Activated T-cell treated with anti-CD3 and anti-CD28 coated beads, Interleukin-2, amount 50 U/mL, for 72 hours (primary cell): ENCODE measurements at places on chromosomes 7 and 10. TPM values are rescaled to one million over a fixed set of nuclear protein-coding genes. Genes with fewer than 3 reads are reported as not detected.

UPK3BL2 gene
- 37.9 TPM for total RNA-seq

GIMAP7 gene
- 45.1 TPM for total RNA-seq

ZFAND2A gene
- 71.3 TPM for total RNA-seq

SFMBT2 gene
- total RNA-seq, result 28.2 TPM

RPA3 gene
- total RNA-seq, result 101 TPM

ITGA8 gene
- total RNA-seq, result not detected

DNA sequence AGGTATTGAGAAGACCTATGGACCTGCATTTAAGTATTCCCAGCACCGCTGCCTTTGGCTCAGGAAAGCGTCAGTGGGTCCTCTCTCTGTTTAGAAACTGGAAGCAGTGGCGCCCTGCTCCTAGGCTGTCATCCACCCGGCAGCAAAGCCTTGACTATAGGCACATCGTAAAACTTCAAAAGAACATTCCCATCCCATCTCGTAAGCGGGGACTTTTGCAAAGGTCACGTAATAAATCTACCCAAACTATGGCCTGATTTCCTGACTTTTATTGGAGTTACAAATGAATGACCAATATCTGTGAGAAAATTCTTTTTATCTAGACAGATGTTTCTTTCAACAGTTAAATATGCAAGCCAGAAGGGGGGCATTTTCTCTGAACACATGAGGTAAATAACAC, 115.8 kb upstream of the TCERG1L start:
- no peak for DNase-seq

DNA sequence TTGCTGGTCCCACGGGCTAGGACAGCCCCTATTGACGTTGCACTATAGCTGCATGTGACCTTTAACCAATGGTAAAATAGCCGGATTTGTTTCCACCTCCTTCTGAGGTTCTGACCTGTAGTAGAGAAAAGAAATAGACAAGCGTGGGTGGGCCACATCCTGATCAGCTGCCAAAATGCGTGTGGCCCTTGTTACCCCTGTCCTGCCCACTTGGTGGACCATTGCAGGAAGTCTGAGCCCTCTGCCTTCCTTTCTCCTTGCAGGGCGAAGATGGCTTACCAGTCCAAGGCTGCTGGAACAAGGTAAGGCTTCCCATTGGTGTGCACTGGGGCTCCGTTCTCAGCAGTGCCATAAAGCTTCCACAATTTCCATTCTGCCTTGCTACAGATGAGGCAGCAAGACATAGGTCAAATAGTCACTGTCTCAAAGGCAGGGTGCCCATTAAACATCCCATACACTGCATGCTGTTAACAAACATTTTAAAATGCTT, 95.9 kb upstream of the MACROH2A2 start:
- no peak for DNase-seq

- no peak for DNase-seq
Measured at GRCh38 chr10:35690534-35690933, 48.4 kb upstream of the FZD8 start.

DNA sequence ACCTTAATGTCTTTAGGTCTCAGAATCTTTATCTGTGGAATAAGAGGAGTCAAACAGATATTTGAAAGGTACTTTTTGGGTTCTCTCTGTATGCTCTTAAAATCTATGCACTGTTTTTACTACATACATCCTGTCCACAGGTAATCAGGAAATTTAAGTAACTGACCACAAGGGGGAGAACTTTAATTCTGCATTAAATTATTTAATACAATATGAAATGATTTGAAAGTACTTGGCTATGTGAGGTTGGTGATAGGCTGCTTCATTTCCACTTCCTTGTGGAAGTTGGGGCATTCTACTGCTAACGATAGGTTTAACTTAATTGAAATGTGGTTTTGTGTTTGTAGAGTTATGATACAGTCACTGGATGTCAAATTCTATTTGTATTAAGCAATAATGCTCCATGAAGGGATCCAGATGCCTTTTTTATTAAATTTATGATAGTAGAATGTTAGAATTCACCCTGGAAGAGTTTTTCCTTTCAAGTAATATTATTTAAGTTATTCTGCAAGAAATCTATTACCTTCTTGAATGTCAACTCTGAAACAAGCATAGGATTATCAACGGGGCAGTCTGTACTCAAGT, 6.0 kb downstream of the TEX47 start:
- DNase-seq, result no peak

GRCh38 chr10:68334672-68335467, 2.1 kb upstream of the PBLD start:
- no peak for DNase-seq

GRCh38 chr10:93963434-93963833, 30.3 kb upstream of the PLCE1 start:
- no peak for DNase-seq

DNA sequence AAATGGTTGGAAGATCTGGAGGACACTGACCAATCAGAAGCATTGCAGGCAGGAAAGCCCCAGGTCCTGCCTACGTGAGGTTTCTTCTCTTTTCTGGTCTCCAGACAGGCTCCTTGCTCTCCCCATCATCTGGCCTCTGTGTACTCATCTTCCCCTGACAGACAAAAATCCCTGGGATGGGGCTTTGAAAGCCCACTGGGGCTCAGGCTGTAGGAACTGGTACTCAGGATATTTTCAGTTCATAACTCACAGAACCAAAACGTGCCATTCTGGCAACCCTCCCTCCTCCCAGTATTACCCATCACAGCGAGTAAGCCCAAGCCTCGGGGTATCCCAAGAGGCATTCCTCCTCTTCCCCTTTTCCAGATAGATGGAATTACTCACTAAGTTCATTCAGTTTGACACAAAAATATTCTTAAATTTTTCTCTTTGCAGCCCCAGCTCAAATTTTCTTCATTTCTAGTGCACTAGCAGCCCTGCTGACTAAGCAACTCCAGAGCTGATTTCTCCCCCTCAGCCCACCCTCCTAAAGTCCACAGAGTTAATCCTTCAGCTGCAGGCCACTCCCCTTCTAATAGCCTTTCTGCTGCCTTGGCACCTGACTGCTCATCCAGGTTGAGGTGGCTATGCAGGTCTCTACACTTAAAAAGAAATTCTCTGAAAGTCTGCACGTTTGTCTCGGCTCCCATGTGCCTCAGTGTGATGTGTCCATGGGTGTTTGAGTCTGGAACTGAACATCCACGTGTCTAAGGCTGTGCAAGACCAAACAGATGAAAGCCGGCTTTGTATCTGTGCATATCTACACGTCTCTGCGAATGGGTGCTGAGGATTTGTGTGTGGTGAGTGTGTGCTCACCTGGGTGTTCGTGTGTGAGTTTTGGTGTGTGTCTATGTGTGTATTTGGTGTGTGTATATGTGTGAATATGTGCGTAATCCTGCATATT, 331.4 kb downstream of the CCSER2 start:
- DNase-seq, result no peak

DNA sequence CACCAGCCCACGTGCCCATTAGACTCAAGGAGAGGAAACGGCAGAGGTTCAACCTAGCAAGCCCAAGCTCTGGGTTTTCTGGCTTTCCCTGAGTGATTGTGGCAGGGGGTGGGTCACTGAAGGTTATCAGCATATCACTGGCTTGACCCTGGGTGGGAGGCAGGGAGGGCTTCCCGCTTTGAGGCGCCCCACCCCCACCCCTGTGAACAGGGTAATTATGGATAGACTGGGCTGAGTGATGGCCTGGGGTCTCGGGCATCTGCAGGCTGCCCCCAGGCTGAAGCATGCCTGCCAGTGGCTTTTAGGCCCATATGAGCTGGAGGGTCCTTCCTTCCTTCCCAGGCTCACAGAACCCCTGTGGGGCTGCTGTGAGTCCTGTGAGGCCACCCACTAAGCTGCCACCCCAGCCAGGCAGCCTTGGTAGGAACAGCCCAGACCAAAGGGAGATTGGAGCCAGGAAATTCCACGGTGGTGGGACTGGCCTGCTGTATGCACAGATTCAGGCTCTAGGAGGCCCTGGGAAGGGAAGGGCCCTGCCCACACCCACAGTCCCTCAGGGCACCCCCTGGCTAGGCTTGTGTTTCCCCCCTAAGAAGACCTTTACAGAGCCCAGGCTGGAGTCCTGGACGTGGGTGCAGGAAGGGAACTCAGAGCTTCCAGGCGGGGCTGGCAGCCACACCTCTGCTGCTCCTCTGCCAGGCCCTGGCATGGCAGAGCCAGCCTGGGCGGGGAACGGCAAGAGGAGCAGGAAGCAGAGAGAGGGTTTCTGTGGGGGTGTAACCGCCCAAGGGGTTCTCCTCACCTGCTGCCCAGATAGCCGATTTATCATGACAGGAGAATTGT, 33.1 kb downstream of the GPRIN2 start:
- no peak for DNase-seq

DNA sequence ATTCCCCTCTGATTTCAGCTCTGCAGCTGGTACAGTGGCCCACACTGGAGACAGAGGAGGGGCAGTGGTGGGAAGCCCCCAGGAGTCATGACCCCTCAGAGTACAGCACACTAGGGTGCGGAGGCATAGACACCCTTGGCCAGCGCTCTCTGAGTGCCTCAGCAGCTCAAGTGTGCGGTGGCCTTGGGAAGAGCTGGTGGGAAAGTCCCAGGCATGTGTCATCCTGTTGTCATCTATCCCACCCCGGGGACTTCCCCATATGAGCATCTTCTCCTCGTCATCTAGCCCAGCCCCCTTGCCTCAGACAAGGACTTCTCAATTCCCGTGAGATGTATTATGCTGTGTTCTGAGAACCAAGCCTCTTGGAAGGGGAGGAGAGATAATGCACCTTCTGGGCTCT, 15.6 kb upstream of the PPIF start:
- peak; percentile 92 for DNase-seq

- no peak for DNase-seq
Measured at GRCh38 chr10:25245165-25245564, 70.4 kb downstream of the GPR158 start.

DNA sequence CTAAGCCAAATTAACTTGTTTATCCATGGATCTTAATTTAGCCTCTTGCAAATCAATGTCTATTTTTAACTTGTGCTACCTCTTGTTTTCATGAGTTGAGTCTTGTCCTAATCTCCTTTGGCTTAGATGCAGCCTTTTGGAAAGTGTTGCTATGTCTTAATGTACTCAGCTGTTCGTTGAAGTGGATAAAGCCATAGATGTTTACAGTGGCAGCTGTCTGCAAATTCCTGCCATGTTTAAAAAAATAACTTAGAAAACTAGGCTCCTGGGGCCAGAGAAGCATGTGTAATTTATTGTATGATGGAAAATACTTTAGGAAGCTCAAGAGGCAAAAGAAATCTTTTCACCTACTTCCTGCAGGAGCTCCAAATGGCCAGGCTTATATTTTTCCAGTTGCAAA, 253.1 kb upstream of the RHOBTB1 start:
- no peak for DNase-seq

- DNase-seq, result no peak
Measured at GRCh38 chr10:71282323-71282680, 36.8 kb upstream of the SLC29A3 start.

DNA sequence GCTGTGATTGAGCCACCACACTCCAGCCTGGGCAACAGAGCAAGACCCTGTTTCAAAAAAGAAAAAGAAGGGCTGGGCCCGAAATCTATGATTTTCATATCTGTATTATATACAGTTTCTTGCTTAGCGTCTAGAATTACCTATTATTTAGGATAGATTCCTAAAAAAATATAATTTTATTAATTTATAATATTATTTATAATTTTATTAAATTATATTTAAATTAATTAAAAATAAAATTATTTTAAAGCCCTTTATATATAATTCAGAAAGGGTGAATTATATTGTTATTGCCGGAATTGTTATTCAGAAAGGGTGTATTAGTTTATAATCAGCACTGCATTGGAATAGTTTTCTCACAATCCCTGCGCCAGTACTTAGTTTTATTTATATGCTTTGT, 14.5 kb downstream of the PPP1R9A start:
- no peak for DNase-seq

DNA sequence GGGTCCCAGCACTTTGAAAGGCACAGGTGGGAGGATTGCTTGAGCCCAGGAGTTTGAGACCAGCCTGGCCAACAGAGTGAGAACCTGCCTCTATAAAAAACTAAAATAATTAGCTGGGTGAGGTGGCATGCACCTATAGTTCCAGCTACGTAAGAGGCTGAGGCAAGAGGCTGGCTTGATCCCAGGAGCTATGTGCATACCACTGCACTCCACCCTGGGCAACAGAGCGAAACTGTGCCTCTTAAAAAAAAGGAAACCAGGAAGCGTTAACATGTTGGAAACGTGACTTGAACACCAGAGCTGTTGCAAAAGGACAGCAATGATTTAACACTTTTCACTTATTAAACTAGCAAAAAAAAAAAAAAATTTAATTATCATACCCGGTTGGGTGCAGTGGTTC, 12.6 kb downstream of the BAZ1B start:
- no peak for DNase-seq

GRCh38 chr7:112986256-112987031, 100.2 kb downstream of the GPR85 start:
- no peak for DNase-seq

DNA sequence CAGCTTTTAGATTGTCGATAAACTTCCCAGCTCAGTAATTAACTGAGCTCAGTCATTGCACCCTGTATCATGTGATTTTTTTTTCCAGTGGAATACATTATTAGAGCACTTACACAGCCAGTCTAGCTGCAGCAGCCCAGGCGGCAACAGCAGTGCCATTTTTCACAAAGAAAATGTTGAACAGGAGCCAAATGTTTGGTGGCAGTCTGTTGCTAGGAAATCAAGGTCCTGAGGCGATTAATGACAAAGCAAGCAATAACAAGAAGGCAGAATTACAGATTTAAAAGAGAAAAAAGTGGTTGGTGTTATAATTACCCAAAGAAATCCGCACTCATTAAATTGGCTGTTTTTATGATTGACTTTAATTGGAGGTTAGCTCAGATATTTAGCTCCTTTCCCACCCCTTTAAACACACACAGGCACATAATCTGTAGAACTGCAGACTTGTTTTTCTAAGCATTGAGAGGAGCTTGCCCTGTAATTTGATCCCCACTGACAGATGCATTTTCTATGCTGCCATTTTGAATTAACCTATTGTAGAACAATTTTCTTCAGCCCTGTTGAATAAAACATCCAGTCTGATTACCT, 267.4 kb downstream of the ADK start:
- no peak for DNase-seq

GRCh38 chr10:124175701-124176348, 82.4 kb upstream of the CHST15 start:
- DNase-seq, result peak; percentile 15

GRCh38 chr10:58385784-58386112, 538 bp downstream of the TFAM start:
- DNase-seq, result peak; percentile 16

DNA sequence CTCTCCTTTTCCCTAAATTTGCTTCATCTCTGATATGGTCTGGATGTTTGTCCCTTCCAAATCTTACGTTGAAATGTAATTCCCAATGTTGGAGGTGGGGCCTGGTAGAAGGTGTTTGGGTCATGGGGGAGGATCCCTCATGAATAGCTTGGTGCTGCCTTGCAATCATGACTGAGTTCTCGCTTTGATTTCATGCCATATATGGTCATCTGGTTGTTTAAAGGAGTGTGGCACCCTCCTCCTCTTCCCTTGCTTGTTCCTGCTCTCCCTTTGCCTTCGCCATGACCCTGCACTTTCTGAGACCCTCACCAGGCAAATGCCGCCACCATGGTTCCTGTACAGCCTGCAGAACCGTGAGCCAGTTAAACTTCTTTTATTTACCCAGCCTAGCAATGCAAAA, 14.5 kb downstream of the NOBOX start:
- no peak for DNase-seq
